Stimulated activated CD4-positive, alpha-beta T cell treated with anti-CD3 and anti-CD28 coated beads, Interleukin-1b, Interleukin-23, amount 100 ng/mL, for 48 hours (primary cell): ENCODE measurements at places on chromosomes 3 and 15.

DNA sequence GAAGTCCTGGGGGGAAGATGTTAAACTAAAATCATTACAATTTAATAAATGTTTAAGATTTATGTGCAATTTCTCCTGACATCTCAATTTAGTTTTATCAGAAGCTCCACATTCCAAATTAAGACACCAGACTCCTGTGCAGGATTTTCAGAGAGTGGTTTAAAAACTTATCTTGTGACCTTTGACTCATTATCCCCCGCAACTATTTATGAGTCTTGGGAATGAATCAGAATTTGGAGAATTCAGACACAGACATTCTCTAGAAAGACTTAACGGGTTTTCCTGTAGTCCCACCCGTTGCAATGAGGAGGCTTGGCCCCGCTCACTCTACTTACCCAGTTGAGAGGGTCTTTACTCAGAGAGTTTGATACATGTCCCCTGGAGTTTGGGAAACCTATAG is 7.1 kb downstream of the OR5K2 start:
- DNase-seq: no peak

DNA sequence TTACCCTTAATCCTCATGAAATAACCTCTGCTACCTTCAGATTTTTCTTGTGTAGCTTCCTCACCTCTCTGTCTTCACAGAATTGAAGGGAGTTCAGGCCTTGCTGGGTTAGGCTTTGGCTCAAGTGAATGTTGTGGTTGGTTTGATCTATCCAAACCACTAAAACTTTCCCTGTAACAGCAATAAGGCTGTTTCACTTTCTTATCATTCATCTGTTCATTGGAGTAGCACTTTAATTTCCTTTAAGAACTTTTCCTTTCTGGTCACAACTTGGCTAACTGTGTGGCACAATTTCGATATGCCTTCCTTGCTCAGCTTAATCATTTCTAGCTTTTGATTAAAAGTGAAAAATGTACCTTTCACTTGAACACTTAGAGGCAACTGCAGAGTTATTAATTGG is 129.8 kb downstream of the NR1I2 start:
- DNase-seq: no peak

GRCh38 chr3:72372161-72372560 is 476.1 kb downstream of the SHQ1 start:
- DNase-seq: no peak

GRCh38 chr3:66198437-66199088 is 22.2 kb upstream of the SLC25A26 start:
- no peak for DNase-seq

- no peak for DNase-seq
These were observed 155.9 kb downstream of the AKAP13 start for GRCh38 chr15:85536341-85536740.

GRCh38 chr3:13063225-13063624 is 10.0 kb downstream of the IQSEC1 start:
- no peak for DNase-seq
